ENCODE measurements at places on chromosomes 5 and 9.

GRCh38 chr9:136089697-136090045, 5.4 kb downstream of the NACC2 start:
- DNase-seq = no peak

DNA sequence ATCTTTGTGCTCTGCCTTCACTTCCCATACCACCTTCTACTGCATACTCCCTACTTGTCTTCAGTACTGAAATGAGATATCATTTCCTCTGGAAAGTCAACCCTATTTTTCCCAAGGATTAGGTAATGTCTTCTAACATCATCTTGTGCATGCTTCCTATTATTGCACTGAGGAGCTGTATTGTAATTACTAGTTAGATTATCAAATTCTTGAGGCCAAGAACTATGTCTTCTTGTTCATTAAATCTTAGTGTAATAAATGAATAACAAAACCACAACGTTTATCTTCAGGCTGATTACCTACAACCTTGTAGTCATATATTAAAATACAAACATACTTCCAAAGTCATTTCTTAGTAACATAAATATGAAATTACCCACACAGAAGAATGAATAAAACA, 87.9 kb upstream of the POU5F2 start:
- no peak for DNase-seq

- no peak for DNase-seq
These were observed 251.6 kb upstream of the PTGER4 start for GRCh38 chr5:40428126-40428525.

DNA sequence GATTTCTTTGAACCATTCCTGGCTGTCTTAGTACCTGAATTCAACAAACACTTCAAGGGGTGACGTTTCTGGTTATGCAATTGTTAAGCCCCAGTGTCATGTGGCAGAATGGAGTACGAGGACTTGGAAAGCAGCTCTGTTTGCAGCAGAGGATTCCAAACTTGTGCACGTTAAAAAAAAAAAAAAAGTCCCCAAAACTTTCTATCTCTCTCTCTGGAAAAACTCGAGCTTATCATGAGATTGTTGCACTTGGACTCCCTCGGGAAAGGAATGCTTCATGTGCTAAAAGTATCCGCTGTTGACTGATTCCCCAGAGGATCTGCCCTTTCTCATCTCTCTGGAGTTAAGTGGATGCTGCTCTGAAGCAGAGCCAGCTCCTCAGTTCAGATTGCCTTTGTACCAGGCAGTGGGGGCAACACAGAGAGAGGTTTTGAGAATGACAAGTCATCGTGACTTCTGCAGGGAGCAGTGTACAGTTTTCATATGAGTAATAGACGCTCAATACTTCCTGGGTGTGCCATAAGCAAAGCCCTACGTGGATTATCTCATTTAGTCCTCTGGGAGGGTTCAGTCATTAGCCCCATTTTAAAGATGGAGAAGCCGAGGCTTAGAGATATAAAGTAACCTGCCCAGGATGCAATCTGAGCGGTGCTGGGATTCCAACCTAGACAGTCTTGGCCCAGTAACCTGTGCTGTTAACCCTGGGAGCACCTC, 28.1 kb downstream of the TMOD1 start:
- DNase-seq = no peak

DNA sequence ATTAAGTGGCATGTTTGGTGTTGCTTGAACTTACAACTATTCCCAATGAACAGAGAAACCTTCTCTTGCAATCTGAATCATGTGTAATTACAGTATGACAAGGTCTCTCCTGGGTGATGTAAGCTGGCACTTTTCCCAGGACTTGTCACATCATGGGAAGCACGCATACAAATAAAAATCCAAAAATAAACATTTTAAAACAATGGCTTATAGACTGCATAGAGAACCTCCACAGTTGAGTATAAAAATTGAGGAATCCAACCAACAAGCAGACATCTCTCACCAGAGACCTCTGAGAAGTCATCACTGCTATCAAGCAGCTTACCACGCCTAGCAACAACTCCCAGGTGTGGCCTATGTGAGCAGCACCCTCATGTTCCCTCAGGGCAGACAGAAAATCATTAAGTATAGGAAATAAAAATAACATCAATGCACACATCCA, 3.9 kb downstream of the MLLT3 start:
- DNase-seq = no peak

GRCh38 chr5:17315710-17316221, 98.3 kb downstream of the BASP1 start:
- DNase-seq = no peak

DNA sequence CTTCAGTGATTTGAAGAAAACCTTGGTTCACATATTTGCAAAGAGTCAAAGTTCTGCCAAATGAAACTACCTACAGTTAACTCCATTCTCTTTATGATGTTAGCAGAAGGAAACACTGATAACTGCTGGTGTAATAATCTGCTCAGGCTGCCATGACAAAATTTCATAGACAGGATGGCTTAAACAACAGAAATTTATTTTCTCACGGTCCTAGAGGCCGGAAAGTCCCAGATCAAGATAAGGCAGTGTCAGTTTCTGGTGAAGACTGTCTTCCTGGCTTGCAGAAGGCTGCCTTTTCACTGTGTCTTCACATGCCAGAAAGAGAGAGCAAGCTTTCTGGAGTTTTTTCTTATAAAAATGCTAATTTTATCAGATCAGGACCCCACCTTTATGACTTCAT, 102.4 kb upstream of the PARP8 start:
- DNase-seq = no peak

DNA sequence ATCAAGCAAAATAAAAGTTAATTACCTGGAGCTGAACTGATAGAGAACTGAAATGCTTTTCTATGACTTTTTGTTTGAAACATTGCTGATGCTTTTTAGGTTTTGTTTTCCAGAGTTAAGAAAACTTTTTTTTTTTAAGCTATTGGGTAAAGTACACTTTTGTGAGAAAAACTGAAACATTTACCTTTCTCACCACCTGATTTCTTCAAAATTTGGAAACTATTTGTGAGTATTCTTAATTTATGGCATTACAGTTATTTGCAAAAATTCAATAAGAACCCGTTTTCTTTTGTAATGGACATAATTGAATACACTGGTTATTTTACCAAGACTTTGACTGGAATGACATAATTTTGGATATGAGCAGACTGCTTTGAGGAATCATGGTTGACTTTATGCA, 6.6 kb downstream of the C9orf153 start:
- no peak for DNase-seq

- no peak for DNase-seq
These were observed 31.2 kb upstream of the CRB2 start for GRCh38 chr9:123324767-123325183.

DNA sequence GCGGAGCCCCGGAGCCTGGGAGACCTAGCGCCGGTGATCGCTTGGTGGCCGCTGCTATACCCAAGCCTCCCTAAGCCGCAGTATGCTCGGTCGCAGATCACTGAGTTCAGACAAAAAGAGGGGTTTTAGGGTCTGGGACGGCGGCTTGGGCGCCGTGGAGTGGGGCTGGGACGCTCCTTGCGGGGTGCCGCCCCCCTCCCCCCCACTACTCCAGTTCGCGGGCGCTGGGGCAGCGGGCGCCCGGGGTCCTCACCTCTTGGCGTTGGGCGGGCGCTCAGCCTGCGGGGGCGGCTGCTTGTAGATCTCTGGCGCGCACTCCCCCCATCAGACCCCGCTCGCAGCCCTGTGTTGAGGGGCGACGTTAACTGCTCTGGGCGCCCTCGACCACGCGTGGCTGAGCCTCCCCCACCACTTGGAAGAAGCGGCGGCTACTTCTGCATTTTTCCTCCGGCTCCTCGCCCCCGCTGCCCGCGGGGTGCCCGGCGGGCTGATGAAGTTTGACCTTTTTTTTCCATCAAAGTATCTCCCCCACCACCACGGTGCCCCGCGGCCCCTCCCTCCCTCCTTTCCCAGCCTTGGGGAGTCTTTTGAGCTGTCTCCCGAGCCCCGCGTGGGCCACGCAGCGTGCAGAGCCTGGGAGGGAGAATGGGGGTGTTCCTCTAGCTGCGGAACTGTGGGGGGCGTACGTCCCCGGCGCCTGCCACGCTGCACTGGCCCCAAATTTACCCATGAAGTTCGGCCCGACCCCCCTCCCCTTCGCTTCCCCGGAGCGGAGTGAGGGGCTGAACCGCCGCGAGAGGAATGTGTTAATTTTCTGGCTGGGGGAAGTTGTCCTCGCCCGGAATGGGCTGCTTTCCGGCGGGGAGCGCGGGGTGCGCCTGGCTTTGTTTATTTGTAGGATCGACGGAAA, 1.2 kb downstream of the CXXC5 start:
- DNase-seq = no peak

GRCh38 chr9:110872920-110873319, 165.3 kb downstream of the LPAR1 start:
- no peak for DNase-seq

GRCh38 chr9:133608382-133608781, 807 bp downstream of the FAM163B start:
- DNase-seq = no peak

- DNase-seq = no peak
These were observed 79.8 kb upstream of the MELK start for GRCh38 chr9:36492865-36493264.

GRCh38 chr5:151661968-151662732, 24.6 kb downstream of the SPARC start:
- DNase-seq = no peak

- no peak for DNase-seq
These were observed 8.6 kb upstream of the ZNF169 start for GRCh38 chr9:94250456-94250855.

DNA sequence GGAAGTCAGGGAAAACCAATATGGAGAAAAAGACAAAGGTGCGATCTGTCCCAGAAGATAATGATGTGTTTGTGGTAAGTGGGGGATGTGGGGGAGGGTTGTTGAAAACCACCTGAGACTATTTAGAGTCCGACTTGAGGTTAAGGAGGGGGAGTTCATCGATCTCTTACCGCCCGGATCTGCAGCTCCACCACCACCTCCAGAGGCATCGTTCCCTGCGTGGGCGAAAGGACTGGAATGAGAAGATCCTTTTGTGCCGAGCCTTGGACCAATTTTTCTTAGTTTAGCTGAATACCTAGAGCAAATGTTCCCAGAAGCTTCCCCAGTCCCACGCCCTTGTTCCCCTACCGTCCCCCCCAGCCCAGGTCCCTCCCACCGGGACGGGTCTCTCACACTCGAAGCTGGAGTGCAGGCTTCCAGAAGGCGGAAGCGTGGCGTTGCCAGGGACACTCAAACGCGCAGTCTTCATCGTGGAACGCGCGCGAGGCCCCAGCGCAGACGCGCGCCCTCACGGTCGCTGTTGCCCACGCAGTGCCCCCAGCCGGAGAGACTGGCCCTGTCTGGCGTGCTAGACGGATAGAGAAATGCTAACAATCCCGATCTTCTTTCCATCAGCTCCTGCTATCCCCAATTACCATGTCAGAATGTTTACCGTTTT, at the start of gene SPATA6L:
Gene SPATA6L (minus strand): TSS at position 439 of the 658 bp plus-strand sequence. CDS start 230 bp downstream, at position 209.
- peak; percentile 29 for DNase-seq

- no peak for DNase-seq
These were observed 343 bp downstream of the LMX1B start for GRCh38 chr9:126614088-126614454.

- no peak for DNase-seq
These were observed 59.2 kb downstream of the NIPBL start for GRCh38 chr5:36935805-36936204.

DNA sequence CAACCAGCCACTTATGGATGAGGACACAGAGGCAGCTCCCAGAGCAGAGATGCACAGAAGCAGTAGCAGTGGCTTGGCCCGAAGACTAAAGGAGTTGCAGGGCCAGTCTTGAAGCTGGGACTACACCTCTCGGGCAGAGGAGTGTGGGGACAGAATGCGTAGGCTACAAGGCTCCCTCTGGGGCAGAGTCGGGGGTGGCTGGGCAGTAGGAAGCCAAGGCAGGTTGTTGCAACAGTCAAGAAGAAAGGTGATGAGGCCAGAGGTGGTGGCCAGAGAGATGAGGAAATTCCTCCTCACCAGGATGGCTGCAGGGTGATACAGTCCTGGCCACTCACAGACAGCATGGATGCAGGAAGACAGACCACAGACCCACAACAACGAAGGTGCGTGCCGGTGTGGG, 4.9 kb upstream of the N4BP3 start:
- DNase-seq = no peak

GRCh38 chr9:87662808-87663528, 63.0 kb upstream of the CTSL start:
- DNase-seq = peak; percentile 29

- no peak for DNase-seq
These were observed 262.1 kb upstream of the KLF4 start for GRCh38 chr9:107751567-107752210.

DNA sequence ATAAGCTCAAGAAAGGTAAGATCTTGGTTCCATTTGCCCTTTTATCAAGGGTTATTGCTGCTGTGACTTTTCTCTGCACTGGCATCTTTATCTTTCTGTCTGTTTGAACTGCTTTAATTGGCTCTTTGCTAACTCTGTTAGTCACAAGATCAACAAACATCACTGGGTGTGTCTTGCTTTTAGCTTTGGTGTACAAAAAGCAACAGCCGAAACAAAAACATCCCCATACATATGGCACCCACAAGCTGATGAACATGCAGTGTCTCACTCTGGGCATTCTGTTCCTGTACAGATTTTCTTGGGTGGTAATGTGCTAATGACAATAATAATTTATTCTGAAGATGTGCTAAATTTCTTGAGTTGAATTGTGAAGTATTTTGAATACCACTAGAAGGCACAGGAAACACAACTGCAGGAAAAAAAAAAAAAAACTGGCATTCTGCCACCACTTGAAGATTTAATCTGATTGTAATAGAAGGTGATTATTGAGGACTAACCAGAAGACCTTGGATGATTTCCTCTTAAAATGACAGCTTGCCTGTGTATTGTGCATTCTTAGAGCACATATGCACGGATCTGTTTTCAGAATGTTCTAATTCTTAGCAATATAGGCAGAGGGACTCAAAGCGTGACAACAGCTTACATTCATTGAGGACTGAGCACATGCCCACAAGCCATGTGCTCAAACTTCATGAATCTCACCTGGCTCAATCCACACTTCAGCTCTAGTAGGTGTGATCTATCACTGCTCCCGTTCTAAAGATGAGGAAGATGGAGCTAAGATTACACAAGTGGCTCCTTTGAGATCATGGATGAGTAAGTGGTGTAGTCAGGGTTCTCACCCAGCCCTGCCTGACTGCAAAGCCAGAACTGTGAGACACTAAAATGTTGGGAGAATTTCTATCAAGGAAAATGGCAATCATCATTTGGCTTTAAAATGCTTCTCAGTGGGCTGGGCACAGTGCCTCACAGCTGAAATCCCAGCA, 96.4 kb downstream of the EBF1 start:
- no peak for DNase-seq

GRCh38 chr9:133582501-133583045, 26.6 kb downstream of the FAM163B start:
- no peak for DNase-seq

DNA sequence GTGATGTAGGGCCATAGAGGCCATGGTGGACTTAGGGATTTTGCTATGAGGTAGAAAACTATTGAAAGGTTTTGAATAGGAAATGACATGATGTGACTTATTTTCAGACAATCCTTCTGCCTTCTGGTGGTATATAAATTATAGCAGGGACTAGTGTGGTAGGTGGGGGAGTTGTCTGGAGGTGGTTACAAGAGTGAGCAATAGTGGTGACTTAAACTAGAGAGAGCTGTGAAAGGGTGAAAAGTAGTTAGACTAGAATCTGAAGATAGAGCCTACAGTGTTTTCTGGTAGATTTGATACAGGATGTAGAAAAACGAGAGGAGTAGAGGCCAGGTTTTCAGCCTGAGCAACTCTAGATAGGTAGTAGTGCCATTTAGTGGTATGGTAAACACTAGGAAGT, 32.3 kb downstream of the NAA35 start:
- DNase-seq = no peak
